ENCODE measurements at places on chromosomes 7 and 10. TPM values are rescaled to one million over a fixed set of nuclear protein-coding genes. Genes with fewer than 3 reads are reported as not detected.

DNA sequence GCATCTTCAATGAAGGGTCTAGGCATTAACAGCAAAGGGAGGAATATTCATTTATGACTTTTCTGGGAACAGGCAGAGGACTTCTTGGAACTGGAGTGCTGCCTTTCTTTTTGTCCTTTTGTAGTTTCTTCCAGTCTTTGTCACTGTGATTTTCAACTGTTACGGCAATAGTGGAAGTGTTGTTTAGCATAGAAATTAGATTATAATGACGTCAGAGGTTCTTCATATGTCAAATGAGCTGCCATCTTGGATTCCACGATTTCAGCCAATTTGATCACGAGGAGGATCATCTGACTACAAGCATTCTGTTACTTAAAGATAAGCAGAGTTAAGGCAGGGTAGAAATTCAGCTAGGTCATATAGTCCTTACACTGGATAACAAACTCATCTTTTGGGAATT is 239.0 kb downstream of the NEBL start:
- no peak for DNase-seq

- no peak for DNase-seq
Observed at GRCh38 chr7:23268746-23269145, 22.2 kb downstream of the GPNMB start.

GRCh38 chr10:173741-174140 is 38.5 kb downstream of the ZMYND11 start:
- no peak for DNase-seq

- DNase-seq, result no peak
Observed at GRCh38 chr10:69838853-69839252, 37.1 kb downstream of the COL13A1 start.

GRCh38 chr10:103969436-103969835 is 2.5 kb downstream of the SLK start:
- no peak for DNase-seq

DNA sequence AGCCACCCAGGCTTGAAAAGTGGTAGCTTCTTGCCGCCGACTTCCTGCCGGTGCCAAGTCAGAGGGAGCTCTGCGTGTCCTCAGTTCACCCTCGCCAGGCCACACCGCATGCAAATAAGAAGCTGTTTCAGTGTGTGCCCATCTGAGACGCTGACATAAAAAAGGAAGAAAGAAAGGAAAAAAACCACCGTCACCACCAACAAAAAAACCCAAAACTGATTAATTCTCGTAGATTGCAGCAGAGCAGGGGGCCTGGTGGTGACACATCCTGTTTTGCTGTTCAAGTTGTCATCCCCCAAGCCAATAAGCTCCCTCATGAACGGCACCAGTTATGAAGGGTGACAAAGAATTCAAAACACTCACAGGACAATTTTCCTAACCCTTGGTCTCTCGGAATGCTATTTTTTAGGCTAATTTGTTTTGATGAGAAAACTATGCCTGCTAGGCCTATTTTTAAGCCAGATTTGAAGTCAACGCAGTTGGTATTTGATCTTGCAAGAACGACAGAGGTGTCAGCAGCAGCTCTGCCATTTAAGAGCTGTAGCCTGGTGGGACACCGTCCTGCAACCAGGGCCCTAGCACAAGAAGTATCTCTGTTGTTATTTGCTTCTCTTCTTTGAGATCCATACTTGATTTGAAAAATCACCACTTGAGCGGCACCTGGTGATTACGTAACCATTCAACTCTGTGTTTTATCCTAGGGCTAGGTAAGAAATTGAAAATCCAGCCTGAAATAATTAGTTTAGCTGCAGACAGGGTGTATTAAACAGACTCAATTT is 145.6 kb downstream of the PFKFB3 start:
- peak; percentile 45 for DNase-seq

GRCh38 chr7:111232249-111233084 is 141.5 kb downstream of the LRRN3 start:
- no peak for DNase-seq

DNA sequence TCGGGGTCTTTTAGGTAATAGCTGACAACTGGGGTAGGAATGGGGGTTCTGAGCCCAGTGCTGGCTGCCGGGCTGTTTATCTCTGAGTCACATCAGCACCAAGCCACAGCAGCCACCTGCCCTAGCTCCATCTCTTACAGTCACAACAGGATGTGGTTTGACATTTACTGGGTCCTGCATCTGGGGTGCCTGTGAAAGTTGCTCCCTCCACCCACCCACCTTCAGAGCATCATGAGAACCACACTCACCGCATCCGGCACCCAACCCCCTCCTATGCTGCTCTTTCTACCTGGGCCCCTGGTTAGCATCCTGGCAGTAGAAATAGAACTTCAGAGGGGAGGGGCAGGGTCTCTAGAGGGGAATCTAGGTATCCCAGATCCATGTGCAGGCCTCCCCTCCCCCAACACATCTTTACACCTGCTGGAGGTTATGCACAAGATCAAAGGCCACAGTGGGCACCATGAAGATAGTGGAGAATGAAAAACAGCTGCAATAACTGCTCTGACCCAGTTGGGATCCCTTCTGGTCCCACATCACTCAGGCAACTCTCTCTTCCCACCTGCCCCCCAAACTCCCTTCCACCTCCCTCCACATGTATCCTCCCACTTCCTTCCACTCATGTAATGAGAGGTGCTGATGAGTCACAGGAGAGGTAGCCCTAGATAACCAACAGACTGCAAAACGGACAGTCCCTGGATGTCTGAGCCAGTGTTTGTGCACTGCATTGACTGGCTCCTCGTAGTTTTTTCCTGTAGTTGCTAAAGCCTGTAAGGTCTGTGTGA is 38.2 kb downstream of the PRSS2 start:
- peak; percentile 35 for DNase-seq

GRCh38 chr7:47571331-47572093 is 10.4 kb downstream of the TNS3 start:
- DNase-seq, result peak; percentile 74

DNA sequence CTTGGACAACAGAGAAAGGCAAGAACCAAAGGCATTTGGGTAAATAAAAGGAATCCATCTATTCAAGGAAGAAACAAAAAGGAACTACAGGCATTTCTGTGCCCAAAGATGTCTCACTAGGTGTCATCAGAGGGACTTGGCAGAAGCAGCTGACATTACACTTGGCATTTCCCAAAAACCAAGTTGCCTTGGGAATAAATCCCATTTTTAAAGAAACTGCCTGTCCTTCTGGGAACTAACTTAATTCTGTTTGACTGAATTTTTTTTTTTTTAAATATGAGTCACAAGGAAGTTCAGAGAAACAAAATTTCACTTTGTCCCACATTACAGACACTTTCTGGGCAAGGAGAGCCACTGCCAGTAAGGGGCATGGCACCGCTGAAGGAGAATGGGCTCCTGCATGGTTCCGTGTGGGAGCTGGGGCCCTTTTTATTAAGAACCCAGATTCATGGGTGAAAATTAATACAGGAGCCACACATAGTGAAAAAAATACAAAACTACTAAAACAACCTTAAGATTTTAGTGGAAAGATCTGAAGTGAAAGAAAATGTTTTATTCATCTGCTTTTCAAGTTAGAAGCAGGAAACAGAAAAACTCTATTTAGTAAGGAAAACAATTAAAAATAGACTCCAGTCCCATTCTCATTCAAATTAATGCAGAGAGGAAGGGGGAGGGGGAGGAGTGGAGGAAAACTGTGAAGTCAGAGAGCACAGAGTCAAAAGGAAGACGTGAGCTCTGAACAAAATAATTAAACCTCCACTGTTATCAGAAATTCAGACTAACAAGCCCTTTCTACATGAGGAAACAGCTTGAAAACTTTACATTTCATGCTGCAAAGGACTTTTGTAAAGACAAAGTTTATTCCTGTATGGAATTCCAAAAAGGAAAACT is 118.4 kb upstream of the PDLIM1 start:
- DNase-seq, result no peak

- no peak for DNase-seq
Observed at GRCh38 chr7:114930107-114930661, 8.3 kb downstream of the MDFIC start.

Gene MBL2
- not detected for total RNA-seq

Gene DPCD
- 7.3 TPM for total RNA-seq

Gene EIF3B
- total RNA-seq, result 90.4 TPM

Gene SLC37A3
- 57.6 TPM for total RNA-seq
